ENCODE measurements at places on chromosomes 6 and 20.

- DNase-seq, result no peak
Observed at GRCh38 chr6:24898676-24899075, 37.1 kb downstream of the RIPOR2 start.

GRCh38 chr20:12874933-12875332 lies 133.8 kb upstream of the SPTLC3 start:
- no peak for DNase-seq

DNA sequence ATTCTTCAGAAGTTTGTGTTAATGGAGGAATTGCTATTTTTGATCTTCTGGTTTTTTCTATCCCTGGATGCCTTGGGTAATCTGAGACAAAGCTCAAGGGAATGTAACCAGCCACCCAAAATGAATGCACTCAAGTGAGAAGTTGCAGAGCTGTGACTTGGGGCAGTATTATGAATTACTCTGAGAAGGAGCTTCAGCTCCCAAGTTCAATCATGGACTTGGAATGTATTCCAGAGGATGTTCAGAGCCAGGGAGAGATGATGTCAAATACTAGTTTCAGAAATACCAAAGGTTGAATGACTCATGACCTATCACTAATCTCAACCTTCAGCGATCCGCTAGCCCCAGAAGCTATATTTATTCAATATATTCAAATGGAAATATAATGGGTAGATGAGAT lies 375.2 kb upstream of the PLCB4 start:
- DNase-seq, result no peak

- DNase-seq, result no peak
Observed at GRCh38 chr6:151701911-151702562, 105.4 kb upstream of the ESR1 start.

DNA sequence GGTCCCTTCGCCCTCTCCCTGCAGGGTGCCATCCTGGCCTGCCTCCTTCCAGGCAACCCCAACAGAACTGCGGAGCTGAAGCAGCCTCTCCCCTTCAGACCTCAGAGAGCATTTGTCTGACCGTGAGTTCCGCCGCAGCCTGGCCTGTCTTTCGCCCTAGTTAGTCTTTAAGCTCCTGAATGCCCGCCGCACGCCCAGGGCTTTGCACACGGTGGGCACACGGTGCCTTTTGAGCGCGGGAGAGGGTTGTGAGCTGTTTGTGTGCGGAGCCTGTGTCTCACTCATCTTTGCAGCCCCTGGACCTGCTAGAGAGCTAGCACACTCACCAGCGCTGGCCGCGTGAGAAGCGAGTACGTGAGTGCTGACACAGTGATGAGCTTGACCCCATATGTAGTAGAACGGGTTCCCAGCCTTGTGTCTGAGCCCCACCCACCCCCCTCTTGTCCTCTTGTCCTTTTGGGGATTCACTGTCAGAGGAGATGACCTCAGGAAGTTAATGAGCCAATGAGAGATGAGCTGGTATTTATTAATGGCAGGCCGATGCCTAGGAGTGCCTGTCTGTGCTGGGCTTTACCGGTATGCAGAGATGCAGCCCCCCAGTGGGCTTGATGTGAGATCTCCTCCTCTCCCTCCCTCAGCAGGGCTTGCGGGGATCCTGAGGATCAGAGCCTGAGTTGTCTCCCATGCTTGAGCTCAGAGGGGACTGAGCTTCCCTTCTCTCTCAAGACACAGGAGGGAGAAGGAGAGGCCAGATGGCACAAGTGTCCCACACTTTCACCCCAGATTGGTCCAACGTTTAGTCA lies 249.2 kb downstream of the FARS2 start:
- DNase-seq, result no peak

- no peak for DNase-seq
Observed at GRCh38 chr6:20630136-20630535, 95.9 kb downstream of the CDKAL1 start.

DNA sequence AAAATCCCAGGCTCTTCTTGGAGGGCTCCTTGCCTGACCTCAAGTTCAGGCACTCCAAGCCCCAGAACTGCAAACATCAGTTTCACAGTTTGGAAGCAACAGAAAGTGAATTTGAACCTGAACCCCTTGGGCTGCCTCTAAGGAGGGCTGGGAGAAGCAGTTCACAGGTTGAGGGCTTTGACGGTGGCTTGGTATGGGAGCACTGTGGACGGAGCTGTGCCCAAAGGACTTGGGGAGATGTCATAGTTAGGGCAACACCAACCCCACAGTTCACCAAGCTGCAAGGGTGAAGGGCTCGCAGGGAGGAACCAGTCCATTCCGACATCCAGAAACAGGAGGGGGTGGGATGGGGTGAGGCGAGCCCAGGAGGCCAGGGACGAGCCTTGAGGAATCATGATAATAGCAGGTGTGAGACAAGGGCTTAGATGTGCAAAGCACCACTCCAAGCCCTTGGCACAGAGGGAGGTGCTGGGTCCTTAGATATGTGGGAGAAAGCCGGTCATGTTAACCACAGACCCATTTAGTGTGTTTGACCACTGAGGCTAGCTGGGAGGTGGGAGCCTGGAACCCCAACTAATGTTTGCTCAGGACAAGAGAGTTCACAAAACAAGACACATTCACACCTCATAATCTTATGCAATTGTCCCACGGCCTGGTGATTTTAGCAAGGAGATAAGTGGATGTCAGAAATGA lies 4.3 kb downstream of the CEBPB start:
- no peak for DNase-seq

- DNase-seq, result no peak
Observed at GRCh38 chr6:131669891-131670290, 31.3 kb downstream of the OR2A4 start.

GRCh38 chr20:61041481-61041880 lies 210.6 kb upstream of the CDH4 start:
- no peak for DNase-seq

DNA sequence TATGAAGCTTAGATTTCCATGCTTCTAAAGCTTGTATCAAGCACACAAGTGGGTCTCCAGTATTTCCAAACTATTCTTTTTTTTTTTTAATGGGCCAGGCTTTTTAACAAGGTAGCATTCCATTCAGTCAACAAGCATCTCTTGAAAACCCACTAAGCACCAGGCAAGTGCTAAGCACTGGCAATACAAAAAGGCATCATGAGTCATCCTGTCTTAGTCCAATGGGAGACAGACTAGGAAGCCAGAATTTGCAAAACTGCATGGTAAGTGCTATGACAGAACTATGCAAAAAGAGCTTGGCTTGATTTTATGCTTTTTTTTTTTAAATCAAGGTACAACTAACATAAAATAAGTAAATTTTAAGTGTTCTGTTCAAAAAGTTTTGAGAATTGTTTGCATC lies 109.3 kb upstream of the DST start:
- no peak for DNase-seq

DNA sequence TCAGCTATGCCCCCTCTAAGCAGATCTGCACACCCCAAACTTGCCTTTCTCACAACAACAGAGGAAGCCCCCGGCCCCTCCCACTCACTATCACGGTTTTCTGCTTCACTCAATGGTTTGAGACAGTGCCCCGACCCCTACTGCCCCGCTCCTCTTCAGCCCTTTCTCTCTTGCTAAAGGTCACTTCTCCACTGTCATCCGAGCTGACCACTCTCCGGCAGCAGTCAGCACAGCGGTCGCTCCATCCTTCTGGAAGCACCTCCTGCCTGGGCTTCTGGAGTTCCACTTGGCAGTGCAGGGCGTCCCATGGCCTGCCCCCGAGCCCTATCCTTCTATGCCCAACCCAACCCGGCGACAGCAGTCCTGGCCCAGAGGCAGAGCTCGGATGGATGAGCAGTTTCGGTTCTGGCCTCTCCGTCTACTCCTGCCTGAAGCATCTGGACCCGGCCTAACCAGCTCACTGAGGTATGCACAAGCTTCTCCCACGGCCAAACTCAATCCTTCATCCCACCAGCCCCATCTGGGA lies 4.1 kb downstream of the CTSZ start:
- no peak for DNase-seq

GRCh38 chr6:30889921-30890645 lies 5.8 kb downstream of the DDR1 start:
- DNase-seq, result no peak

- peak; percentile 15 for DNase-seq
Observed at GRCh38 chr6:139376017-139376330, 1.5 kb upstream of the CITED2 start.

- peak; percentile 33 for DNase-seq
Observed at GRCh38 chr20:31967830-31968249, at the start of gene XKR7. XKR7 (plus strand) TSS chr20:31968151; CDS start chr20:31968176, 25 bp downstream.

DNA sequence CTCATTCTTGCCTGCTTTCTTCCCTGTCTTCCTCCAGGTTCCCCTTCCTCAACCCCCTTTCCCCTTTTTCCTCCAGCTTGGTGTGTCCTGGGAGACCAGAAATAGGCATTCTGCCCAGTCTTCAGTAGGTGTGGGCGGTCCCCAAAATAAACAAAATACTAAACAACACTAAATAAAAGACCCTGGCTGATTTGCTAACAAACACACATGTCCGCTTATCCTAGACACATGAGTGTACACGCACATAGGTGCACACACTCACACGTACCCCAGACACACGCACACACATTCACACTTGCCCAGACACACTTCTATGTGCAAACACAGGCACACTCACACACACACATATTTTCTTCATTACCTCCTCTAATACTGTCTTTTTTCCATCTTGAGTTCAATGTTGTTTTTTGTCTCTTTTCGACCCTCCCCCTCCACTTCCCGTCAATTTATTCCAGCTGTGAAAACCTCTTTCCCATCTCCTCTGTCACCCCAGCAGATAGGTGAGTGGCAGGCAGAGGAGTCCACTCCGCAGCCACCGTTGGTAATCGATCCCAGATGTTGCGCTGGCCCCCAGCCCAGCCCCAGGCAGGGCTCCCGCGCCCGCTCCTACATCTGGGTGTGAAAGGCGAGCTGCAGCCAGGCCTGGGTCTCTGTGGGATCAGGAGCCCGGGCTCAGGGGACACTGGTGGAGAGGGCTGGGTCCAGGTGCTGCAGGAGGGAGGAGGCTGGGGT lies 56.9 kb upstream of the FOXP4 start:
- DNase-seq, result no peak

DNA sequence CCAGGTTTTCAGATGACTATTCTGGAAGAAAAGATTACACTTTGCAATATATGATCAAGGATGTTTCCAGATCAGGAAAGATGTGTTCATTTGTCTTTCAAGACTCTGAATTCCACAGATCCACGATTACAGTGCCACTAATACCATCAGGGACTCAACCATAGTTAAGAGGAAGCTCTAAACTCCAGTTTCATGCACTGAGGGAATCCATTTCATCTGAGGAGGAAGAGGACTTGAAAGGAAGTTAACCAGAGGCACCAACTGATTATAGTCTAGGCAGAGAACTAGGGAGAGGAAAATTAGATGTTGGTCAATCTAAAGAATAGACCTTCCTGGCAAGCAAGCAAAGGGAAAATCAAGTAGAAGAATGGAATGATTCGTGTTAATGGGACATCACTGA lies 218.3 kb upstream of the PRDM1 start:
- DNase-seq, result no peak

DNA sequence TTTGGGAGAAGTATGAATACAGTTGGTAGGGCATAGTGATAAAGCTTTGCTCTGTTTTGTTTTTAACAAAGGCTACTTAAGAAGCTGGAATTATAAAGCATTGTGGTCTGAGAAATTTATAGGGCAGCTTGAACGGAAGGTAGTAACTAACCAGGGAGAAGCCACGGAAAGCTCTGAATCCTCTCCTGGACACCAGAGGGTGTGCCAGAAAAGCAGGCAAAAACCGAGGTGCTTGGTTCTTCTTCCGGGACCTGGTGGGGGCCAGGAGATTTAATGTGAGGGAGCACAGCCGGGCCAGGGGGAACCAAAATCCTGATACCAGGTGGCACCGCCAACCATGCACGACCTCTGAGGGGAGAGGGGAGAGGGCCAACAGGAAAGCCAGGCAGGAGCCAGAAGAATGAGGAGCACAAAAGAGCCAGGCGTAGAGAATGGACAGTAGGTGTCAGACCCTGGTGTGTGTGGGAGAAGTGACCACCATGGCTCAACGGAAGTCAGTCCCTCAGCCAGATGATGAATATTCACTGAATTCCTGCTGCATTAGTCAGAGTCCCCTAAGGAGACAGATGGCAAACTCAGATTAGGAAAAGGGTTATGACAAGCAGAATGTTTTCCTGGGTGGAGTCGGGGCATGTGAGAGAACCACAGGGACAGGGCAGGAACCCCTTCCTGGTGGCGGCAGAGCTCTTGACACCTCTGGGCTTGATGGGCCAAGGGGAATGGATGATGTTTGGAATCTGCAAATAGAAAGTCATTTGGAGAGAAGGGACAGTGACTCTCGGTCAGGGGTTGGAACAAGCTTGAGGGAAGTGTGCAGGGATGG lies 262.3 kb downstream of the ZNF217 start:
- no peak for DNase-seq

DNA sequence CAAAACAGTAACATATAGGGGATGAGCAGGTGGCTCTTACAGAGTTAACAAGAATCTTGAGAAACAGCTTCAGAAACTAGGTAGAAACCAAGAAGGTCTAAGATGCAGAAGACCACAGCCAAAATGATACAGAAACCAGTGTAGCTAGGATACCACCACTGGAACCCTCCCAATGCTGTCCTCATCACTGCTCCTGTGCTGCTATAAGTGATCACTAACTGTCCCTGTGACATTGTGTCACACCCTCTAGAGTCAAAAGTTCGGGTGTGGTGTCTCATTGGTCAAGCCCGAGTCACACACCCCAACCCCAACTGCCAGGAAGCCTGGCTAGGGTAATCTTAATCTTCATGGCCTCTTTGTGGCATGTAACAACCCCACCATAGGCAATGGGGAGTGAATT lies 153.1 kb downstream of the RCAN2 start:
- no peak for DNase-seq

DNA sequence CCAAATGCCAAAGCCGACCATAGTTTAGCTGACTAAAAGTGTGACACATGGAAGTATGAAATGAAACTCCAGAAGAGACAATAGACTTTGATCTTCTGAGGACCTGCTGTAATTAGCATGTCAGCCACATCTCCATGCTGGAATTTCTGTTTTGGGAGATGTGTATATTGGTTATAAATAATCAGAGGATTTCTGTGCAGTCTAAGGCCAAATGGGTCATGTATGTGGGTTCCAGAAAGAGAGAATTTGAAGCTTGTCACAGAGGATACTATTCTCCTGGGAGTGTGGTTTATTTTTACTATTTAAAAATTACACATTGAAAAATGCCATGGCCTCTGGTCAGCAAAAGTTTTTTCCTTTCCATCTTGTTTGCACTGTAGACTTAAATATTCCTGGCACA lies 405.5 kb upstream of the PLCB4 start:
- no peak for DNase-seq

DNA sequence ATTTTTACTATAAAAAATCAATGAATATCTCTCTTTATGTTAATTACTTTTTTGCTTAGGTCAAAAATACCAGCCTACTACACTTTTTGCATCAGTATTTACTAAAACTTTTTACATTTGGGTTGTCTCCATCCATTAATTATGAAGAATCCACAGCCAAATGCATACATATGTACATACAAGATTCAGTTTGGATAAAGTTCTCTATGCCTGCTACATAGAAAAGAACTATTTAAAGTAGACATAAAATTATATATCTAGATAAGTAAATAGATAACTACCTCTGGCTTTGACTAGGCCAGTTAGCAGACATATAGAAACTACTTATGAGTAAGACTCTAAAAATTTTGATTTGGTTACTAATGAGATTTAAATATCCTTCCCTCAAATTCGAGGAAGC lies 12.3 kb downstream of the TDRD6 start:
- DNase-seq, result no peak

GRCh38 chr6:136644597-136644952 lies 94.4 kb upstream of the MAP7 start:
- no peak for DNase-seq

- no peak for DNase-seq
Observed at GRCh38 chr6:25927756-25928216, 2.7 kb downstream of the SLC17A2 start.

All from stimulated activated CD4-positive, alpha-beta T cell treated with anti-CD3 and anti-CD28 coated beads, Interleukin-2, amount 100 ng/mL, for 24 hours (primary cell).